Stimulated activated CD4-positive, alpha-beta T cell treated with anti-CD3 and anti-CD28 coated beads, Interleukin-4, amount 100 ng/mL, for 1 hour (primary cell): ENCODE measurements at places on chromosomes 3 and 15.
A peak's percentile ranks its signal among the peaks of the same experiment; 100 is the strongest.

DNA sequence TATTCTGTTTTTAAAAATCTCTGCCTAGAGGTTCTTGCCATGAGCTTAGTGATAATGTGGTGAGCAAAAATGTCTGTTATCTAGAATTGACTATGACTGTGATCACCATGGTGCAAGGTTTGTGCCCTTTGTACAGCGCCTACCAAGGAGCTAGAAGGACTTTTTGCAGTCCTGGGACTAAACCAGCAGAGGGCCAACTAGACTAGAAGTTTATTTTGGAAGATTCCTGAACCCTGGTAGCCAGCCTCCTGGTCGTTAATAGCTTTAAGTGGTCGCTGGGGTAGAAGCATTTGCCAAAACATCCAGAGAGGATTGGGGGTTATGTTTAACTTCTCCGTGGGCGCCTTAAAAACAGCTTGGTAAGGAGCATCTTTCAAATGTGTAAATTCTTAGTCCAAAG lies 7.8 kb downstream of the SCG5 start:
- no peak for DNase-seq

DNA sequence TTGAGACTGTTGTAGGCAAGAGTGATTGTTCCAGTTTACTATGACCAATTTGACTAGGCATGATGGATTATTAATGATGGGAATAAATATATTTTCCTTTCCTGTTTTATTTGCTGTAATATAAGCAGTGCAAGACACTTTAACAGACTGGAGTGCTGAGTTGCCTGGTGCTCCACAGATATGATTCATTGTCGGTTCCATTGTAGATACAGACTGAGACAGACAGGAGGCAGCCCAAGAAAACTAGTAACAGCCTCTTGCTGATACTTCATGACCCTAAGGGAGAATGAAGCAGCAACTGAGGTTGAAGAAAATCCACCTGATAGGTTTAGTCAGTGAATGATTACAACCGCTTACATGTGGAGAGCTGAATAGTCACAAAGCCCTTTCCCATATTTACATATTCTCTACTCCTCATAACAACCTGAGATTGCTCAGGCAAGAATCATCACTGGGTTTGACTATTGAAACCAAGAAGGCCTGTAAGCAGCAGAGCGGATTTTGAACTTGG lies 235.1 kb upstream of the TPRG1 start:
- no peak for DNase-seq

DNA sequence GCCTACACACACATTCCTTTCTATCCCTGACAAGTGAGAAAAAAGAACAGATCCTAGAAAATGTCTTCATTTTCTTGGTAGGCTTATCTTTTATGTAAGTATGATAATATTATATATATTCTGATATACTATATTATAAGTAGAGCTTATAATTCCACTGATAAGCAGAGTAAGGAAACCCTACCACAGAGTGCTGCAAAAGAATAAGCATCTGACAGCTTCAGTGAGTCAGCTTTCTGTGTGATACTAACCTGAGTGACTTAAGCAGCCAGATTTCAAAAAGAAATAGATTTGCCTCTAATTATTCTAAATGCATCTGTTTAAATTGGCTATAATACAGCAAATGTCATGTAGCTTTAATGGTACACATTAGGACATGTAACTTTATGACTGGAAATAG lies 656.0 kb downstream of the MCTP2 start:
- no peak for DNase-seq

- DNase-seq: no peak
These were observed 517.3 kb downstream of the MECOM start for GRCh38 chr3:169146179-169146665.

GRCh38 chr3:121155028-121155427 lies 247.0 kb downstream of the STXBP5L start:
- no peak for DNase-seq

GRCh38 chr3:111807826-111808225 lies 51.2 kb upstream of the PHLDB2 start:
- DNase-seq: no peak

GRCh38 chr3:160392798-160393197 lies 6.2 kb downstream of the IFT80 start:
- no peak for DNase-seq

- no peak for DNase-seq
These were observed 7.6 kb downstream of the NSUN3 start for GRCh38 chr3:94070341-94070911.

GRCh38 chr15:74869372-74869725 lies 3.8 kb downstream of the SCAMP2 start:
- DNase-seq: no peak

- no peak for DNase-seq
These were observed 213.7 kb downstream of the PDCD6IP start for GRCh38 chr3:34012102-34012461.

- DNase-seq: no peak
These were observed 43.5 kb downstream of the MYO9A start for GRCh38 chr15:72074335-72075060.

GRCh38 chr3:119786409-119786808 lies 4.5 kb downstream of the NR1I2 start:
- DNase-seq: no peak

- DNase-seq: no peak
These were observed 22.4 kb upstream of the SMAD6 start for GRCh38 chr15:66679657-66680108.

DNA sequence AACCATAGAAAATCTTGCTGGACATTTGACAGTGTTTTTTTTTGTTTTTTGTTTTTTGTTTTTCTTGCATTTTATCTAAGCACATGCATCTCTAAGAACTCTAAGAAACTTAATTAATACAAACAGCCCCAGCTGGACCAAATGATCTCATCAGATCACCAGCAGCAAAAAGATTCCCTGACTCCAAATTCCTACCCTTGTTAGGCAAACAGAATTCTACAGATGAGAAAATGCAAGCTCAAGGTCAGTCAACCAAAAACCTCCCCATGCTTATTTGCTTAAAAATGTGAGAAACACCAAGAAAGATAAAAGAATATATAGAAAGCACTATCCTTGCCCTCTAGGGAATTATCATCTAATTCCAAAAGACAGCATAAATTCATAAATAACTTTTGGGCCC lies 65.4 kb downstream of the FOXP1 start:
- no peak for DNase-seq

- no peak for DNase-seq
These were observed 74.7 kb downstream of the RASA2 start for GRCh38 chr3:141561426-141562034.

- DNase-seq: no peak
These were observed 78.7 kb upstream of the TTBK2 start for GRCh38 chr15:42999201-42999779.

DNA sequence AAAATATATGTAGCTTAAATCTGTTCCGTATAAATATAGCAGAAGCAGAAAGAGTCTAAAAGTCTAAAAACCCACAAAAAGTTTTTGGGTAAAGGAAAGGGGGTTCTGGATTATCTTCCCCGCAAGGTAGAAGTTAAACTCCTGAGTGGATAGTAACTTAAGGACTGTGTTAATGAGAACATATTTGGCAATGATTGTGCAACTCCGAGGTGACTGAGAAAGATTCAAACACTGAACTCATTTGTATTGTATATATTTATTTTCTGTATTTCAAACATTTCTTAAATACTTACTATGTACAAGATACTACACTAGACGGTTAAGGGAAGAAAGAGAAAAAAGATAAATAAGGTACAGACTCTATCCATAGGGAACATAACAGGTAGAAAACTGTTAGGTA lies 72.7 kb upstream of the PPIB start:
- DNase-seq: no peak

DNA sequence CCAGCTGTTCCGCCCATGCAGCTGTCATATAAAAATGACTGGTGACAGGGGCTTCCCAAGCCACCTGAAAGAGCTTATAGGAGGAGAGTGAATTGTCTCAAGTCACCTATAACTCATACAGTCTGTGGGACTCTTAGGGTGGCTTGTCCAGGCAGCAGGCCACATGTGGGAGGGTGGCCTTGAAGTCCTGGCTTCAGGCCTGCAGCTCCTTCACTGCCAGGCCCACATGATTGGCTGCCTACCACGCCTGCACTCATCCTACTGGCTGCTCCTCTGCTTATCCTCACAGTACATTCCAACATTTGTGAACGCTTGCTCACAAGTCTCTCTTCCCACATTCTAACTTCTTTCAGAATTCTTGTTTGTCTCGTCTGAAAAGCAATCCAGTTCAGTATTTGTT lies 41.1 kb upstream of the TIPARP start:
- no peak for DNase-seq

DNA sequence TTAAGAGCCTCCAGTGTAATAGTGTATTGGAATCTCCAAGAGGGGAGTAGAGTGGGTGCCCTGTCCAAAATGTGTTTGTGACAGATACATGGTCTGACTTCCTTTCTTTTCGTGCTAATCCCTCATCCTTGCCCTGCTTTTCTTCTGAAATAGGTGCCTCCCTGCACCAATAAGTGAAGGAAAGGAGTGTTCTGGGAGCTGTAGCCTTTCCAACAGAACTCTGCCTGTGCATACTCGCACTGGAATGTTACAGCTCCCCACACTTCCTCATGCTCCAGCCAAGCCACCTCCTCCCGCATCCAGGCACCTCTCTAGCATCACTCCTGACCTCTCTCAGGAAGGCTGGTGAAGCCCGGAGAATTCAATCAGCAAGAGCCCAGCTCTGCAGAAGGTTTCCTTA lies 478.0 kb downstream of the GABRG3 start:
- DNase-seq: no peak

GRCh38 chr3:40723083-40723660 lies 198.4 kb downstream of the ZNF621 start:
- DNase-seq: no peak

DNA sequence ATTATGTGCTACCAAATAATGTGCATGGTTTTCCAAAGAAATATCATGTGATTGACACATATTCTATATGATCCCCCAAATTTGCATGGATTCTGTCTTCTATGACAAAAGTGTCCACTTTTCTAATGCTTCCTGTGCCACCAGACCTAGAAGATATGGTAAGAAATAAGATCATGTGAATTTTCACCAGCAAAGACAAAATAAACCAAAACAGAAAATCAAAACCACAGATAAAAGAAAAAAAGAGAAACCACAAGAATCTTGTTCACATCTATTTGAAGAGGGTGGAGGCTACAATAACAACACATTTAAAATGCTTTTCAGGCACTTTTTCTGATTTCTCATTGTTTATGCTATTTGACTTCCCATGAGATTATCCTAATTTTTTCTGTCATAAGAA lies 303.4 kb downstream of the DIPK2A start:
- no peak for DNase-seq

GRCh38 chr3:111764645-111765091 lies 94.4 kb upstream of the PHLDB2 start:
- DNase-seq: no peak

DNA sequence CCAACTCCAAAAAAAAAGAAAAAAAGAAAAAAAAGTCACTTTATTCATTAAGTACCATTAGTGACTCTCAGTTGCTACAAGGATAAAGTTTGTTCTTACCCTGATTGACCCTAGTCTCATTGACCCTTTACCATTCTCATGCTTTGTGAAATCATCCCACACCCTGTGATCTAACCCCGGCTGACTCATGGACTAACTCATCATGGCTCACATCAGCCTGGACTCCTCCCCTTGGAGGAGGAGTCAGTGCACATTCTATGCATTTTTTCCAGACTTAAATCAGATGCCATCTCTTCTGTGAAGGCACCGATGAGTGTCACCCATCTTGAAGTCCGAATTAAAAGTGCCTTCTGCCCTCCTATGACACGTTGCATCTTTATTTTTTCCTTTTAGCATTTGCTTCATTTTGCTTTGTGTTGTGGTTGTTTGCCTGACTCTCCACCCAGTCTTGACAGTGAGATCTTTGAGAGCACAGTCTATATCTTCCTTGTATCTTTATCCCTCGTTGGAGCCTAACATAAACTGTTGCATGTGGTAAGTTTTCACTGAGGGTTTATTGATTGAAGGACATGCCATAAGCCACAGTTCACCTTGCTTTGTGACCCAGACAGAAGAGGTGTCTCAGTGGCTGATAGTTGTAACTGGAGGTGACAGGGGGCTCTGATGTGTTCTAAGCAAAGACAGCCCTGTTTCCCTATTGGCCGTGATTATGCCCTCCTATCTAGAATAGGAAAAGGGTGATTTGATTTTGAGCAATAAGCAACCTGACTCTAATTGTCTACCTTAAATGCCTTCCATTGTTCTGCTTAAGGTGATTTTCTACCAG lies 72.1 kb downstream of the IL1RAP start:
- peak; percentile 42 for DNase-seq

DNA sequence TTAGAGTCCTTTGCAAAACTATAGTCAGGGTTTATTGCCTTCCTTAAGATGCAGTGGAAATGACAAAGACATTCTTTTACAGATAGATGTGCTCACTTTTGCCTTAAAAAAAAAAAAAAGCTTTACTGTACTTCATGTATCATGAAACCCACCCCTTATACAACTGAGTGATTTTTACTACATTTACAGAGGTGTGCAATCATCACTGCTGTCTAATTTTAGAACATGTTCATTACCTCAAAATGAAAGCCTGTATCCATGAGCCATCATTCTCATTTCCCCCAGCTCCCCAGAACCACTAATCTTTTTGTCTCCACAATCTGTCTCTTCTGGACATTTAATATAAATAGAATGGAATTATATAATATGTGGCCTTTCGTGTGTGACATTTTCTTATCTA lies 111.9 kb downstream of the NR1I2 start:
- no peak for DNase-seq

- DNase-seq: no peak
These were observed 373.8 kb upstream of the PROK2 start for GRCh38 chr3:72158639-72159326.

DNA sequence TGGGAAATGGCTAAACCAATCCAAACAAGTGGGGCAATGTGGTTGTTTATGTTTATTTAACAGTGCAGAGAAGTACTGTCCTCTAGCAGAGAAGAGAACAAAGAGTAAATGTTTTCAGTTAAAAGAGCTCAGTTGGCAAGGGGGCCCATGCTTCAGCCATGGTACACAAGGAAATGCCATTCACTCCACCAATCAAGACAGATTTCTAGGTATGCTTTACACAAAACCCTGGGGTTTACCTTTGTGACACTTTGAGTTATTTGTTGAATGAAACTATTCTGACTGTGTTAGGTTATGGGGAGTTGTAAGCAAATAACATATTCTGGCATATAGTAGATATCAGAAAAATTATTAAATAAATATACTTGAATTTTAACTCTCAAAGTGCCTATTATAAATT lies 228.5 kb upstream of the MME start:
- DNase-seq: no peak

- no peak for DNase-seq
These were observed 155.4 kb upstream of the GBE1 start for GRCh38 chr3:81916890-81917289.

GRCh38 chr3:128012050-128012449 lies 40.2 kb upstream of the SEC61A1 start:
- DNase-seq: no peak

GRCh38 chr3:138253609-138254008 lies 66.5 kb downstream of the ARMC8 start:
- no peak for DNase-seq
